SHP77 treated with DMSO at 0.1 percent for 48 hours (cell line): ENCODE measurements at places on chromosomes 1 and 21.

- no peak for DNase-seq
These were observed 183.2 kb downstream of the KIF26B start for GRCh38 chr1:245337829-245338484.

GRCh38 chr1:115052454-115053083, 22.9 kb downstream of the TSHB start:
- peak; percentile 21 for DNase-seq

GRCh38 chr1:231792634-231793033, 166.0 kb downstream of the DISC1 start:
- no peak for DNase-seq

DNA sequence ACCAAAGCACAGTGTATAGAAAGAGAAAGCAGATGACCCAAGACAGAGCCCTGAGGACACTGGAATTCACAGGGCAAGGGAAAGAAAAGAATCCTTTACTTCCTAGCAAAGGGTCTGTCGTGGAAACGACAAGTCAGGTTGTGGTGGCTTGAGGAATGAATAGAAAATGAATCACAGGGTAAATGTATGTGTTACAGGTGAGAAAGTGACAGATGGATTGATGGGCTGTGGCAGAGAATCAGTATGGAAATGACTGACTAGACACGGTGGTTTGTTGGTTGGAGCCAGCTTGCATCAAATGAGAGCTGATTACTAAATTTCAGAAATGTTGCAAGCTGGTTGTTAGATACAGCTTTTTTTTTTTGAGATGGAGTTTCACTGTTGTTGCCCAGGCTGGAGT, 46.9 kb downstream of the PTP4A2 start:
- no peak for DNase-seq

GRCh38 chr21:15066123-15066575, 1.3 kb upstream of the NRIP1 start:
- no peak for DNase-seq

DNA sequence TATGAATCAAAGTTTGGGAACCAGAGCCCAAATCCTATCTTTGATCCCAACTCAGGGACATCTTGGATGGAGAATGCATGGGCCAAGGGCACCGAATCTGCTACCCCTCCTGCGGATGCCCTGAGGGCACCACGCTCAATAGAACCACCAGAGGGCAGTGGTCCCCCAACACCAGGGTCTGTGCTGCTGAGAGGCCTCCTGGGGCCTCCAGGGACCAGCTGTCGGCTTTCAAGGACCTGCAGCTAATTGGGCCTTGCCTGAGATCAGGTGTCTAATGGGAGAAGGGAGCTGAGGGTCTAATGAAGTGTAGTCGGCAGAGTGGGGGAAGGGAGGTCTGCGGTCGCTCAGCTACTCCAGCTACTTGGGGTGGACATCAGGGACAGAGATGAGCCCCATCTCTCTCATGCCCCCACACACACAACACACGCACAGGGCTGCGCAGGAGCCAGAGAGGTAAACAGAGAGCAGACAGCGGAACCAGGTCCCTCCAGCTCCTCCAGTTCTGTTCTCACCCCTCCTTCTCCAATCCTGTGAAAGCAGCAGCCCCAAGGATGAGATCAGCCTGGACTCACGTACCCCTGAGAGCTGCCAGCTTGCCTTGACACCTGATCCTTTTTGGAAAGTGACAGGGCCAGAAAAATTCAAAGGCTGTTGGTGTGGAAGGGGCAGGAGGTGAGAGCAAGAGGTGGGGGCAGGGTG, 34.9 kb upstream of the PPP1R15B start:
- peak; percentile 74 for DNase-seq

- no peak for DNase-seq
These were observed 819.5 kb downstream of the KCNT2 start for GRCh38 chr1:195788721-195789120.

- DNase-seq: no peak
These were observed 1233.3 kb upstream of the B3GALT2 start for GRCh38 chr1:194419721-194420120.

DNA sequence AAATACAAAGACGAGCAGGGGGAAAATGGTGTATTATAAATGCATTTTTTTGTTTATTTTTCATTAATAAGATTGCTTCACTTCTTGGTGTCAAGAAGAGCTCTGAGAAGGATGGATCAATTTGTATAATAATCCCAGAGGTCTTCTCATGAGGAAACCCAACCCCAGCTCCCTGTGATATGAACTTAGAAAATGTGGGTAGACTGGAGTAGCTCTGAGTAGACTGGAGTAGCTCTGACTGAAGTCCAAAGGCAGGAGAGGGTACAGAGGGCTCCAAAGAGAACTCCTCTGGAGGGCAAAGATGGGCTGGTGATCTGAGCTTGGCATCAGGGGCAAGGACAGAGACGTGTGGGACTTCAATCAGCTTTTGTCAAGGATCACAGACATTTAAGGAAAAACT, 21.4 kb downstream of the CDCP2 start:
- DNase-seq: no peak

- DNase-seq: peak; percentile 8
These were observed 1.9 kb downstream of the EPHX1 start for GRCh38 chr1:225811622-225812487.

DNA sequence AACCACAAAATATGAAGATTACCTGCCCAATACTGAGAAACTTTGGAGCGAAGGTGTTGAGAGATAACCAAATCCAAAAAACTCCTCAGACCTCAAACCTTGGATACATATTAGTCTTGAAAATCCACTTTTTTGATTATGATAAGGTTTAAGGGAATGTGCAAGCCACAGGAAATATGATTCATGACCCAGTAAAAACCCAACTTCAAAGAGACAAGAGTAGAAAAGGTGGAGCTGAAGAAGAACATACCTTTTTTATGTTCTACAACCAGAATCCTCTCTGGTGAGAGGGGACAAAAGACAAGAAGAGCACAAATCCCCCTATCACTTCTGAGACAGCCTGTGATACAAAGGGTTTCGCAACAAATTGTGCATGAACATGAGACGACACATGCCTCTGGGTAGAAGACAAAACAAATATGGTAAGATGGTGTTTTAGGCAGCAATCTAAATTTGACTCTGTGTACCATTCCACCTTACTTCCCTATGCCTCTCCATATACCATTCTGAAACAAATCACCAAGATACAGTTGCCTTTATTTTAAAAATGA, 37.3 kb downstream of the COL24A1 start:
- no peak for DNase-seq

DNA sequence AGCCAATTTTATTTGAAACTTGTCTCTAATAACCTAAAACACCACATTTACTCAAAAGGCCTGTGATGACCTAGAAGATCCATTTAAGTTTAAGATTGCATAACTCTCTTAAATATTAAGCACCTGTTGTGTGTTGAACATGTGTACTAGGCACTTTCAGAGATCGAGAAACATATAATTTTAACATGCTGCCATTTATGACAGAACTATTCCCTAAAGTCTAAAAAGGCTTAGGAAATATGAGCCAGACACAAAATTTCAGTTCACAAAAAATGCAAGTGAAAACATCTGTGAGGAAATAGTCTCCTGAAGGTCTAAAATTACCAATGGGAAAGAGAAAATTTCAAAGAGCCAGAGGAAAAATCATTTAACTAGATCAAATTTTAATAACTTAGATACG, 37.7 kb downstream of the CEP170 start:
- no peak for DNase-seq

- no peak for DNase-seq
These were observed 31.1 kb downstream of the CASZ1 start for GRCh38 chr1:10765304-10765703.

- DNase-seq: no peak
These were observed 91.5 kb upstream of the GCLM start for GRCh38 chr1:94000510-94001282.

- no peak for DNase-seq
These were observed 14.7 kb downstream of the PPIE start for GRCh38 chr1:39753132-39754025.

DNA sequence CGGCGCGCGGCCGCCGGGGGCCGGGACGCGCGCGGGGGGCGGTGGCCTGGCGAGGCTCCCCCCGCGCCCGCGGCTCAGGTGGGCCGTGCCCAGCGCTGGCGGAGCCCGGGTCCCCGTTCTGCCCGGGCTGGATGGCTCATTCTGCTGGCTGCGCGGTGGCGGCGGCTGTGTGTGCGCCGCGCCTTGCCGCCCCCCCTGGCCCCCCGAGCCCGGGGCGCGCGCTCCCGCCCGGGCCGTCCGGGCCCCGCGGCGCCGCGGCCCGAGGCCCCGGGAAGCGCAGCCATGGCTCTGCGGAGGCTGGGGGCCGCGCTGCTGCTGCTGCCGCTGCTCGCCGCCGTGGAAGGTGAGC, at the start of gene EPHB2:
Gene EPHB2 (plus strand): TSS at position 139 of the 349 bp plus-strand sequence. CDS start 144 bp downstream, at position 283.
- no peak for DNase-seq

DNA sequence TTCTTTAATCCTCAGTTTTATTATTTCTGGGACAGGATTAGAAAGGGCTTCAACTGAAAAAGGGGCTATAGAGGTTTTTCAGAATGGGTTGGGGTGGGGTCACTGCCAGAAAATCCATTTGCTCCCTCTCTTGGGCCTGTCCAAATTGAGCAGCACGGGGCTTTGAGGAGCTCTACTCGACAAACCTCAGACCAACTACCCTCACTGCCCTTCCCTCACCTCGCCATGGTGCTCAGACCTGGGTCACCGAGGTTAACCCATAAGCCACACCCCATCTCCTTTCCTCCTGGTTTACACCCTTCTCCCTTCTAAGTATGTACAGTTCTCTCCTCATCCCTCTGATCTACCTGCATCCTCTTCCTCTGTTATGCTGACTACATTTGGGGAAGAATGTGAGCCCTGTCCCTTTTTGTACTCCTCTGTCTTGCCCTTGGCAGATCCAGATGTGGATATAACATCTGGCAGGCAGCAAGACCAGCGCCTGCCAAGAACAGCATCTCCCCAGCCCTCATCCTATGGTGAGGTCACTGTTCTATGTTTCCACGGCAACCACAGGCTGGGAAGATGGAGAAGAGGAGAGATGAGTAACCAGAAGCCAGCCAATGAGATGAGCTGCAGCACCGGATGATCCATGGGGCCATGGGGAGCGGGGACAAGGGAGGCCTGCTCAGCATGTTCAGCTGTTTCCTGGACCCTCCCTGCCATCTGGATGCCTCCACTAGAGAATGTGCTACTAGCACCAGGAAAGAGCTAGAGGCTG, 3.7 kb upstream of the FABP3 start:
- DNase-seq: no peak

- no peak for DNase-seq
These were observed 3.6 kb downstream of the ADGRL2 start for GRCh38 chr1:81804312-81804711.

- peak; percentile 26 for DNase-seq
These were observed 214.2 kb downstream of the RERE start for GRCh38 chr1:8603220-8603616.

DNA sequence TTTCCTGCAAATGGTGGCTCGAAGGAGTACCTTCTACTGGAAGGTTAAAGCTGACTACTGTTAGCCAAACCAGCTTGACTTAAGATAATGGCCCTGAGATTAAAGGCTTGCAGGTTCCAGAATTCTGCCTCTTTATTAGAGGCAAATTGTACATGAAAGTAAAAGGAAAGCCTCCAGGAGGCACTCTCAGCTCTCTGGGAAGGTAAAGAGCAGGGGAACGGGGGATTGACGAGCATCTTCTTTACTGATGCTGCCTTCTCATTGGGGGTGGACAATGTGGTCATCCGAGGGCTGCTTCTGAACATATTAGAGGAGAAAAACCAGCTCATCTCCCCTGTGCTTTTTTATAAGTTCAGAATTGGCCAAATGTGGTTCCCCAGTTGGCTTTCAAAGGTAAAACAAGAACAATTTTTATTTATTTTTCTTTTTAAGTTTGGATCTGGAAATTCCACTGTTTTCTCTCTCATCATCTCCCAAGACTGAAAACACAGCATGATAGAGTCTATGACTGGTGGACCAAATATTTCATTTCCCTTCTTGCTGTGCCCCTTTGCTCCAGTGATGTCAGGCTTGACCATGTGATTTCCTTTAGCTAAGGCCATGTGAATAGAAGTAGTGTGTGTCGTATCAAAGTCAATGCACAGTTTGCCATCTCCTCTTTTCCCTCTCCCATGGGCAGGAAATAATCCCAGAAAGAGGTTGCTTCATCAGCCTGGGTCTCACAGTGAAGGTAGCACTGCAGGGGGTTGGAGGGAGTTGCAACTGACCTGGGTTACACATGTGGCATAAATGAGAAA, 292.7 kb downstream of the PRDM2 start:
- no peak for DNase-seq

DNA sequence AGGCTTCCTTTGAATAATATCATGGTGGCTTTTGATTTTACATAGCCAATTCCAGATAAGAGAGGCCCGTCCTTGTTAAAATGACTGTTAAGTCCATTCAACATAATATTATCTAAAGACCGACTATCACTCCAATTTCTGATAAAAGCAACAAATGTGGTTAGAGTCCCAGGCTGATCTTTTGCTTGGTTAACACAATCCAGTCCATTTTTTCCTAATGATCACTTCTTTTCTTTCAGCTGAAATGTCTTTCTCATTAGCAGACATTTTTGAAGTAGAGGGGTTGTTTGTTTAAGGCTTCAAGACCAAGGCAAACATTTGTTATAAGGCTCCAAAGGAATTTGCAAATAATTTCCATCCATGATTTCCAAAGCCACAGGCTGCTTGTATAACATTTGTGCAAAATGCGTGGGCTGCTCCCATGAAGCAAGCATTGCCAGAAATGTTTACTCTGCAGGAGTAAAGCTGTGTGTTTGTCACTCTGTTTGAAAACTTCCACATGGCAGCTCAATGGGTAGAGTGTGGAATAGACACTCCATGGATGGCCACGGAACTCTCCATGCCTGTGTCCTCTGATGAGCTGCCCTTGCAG, 111.5 kb downstream of the PSMG1 start:
- no peak for DNase-seq

DNA sequence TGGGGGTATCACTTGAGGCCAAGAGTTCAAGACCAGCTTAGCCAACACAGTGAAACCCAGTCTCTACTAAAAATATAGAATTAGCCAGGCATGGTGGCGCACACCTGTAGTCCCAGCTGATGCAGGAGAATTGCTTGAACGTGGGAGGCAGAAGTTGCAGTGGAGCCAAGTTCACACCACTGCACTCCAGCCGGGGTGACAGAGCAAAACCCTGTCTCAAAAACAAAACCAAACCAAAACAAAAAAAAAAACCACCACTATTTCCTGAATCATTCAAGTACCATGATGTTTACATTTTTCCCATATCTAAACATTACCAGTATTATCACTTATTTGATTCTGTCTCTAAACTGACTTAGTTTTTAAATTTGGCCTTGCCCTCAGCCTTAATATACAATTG, 29.5 kb downstream of the TUT4 start:
- DNase-seq: no peak

GRCh38 chr1:91854852-91855534, 31.0 kb downstream of the TGFBR3 start:
- DNase-seq: no peak

DNA sequence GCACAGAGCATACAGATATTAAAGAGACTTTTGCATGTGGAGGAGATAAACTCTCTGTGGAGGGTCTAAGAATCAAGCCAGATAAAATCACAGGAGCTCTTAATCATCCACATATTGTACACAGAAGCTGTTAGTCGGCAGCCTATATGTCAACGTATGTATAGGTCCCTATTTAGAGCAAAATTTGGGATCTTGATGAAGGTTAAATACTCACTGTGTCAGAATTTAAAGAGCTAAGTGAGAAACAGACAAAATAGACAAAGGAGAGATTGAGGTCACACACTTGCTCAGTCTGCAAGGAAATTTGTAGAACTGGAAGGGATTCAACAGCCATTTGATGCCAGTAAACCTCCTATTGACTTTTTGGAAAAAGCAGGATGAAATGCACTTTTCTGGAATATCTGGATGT, 4.1 kb upstream of the IRF2BP2 start:
- no peak for DNase-seq

- no peak for DNase-seq
These were observed 1.5 kb downstream of the PAQR6 start for GRCh38 chr1:156246241-156246780.
